ENCODE measurements at places on chromosomes 5 and 9. TPM values are rescaled to one million over a fixed set of nuclear protein-coding genes. Genes with fewer than 3 reads are reported as not detected.

The NPM1 gene
- 509 TPM for total RNA-seq

The AK8 gene
- total RNA-seq, result 1.3 TPM

The C1QTNF3 gene
- total RNA-seq, result 52.7 TPM

The C9 gene
- total RNA-seq, result not detected

The UNC13B gene
- total RNA-seq, result 21.1 TPM

The HARS1 gene
- 41.7 TPM for total RNA-seq

The COX7C gene
- total RNA-seq, result 172 TPM

Data from cerebellum (tissue), 4 donors.